GDM1 (cell line): ENCODE measurements at places on chromosomes 16 and 17.
A peak's percentile ranks its signal among the peaks of the same experiment; 100 is the strongest.

GRCh38 chr17:47857551-47858455, 6.8 kb upstream of the SP6 start:
- DNase-seq: peak; percentile 45

GRCh38 chr16:4506450-4506849, 30.3 kb downstream of the HMOX2 start:
- peak; percentile 68 for DNase-seq

- no peak for DNase-seq
These were observed 725 bp upstream of the MT2A start for GRCh38 chr16:56607675-56608042.

- DNase-seq: no peak
These were observed 15.7 kb upstream of the XYLT2 start for GRCh38 chr17:50330151-50330775.

DNA sequence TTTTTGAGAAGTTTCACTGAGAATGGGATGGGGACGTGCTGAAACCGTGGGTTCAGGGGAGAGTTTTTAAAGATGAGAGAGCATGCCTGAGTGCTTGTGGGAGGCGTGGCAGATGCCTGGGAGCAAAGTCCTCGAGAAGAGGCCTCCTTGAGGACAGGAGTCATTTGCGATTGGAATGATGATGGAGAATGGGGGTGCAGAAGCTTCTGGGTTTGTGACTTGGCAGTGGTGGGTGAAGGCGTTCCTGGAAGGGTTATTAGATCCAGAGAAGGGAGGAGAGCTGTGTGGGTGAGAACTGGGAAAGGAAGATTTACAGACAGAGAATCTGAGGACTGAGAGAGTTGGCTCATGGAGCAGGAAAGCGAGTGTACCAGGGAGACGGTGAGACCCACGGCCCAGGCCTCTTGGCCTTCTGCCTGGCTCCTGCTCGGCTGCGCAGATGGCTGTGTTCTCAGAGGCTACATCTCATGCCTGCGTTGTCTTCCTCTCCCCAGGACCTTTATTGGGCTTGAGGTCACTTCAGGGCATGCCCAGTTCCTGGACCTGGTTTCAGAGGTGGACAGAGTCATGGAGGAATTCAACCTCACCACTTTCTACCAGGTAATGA, 8.6 kb upstream of the MMP15 start:
- no peak for DNase-seq

DNA sequence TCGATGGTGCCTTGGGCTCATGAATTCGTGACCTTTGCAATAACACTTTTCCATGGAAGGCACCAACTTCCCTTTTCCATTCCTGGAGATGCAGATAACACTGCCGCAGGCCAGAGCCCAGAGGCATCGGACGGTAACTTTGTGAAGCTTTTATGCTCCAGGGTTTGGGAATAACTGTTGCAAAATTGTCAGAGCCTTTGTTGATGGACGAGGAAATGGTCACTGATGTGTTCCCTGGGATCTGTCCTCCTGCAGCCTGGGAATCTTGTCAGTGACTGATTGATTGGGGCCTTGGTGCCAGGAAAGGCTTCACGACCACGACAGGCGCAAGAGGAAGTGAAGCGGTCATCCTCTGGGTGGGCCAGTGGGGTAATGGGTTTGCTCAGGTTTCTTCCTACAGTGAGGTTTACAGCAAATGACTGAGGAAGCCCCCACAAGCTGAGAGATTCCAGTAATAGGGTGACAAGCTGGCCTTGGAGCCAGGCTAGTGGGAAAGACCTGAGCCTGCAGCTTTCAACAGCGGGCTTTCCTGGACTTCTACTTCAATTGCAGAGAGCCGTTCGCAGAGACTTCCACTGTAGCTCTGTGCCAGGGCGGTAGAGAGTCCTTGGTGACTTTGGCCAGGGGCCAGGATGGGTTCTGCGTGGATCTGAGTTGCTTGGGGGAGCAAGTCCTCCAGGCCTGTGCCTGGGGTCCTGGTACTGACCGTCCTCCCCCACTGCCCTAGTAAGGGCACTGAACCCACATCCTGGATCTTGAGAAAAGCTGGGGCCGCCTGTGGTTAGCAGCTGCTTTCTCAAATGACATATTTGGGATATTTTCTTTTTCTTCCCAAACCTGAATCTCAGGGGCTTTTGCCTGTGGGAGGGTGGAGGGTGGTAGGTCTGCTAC, 37.6 kb downstream of the PGS1 start:
- no peak for DNase-seq

GRCh38 chr16:58882292-58882691, 148.2 kb upstream of the GOT2 start:
- peak; percentile 58 for DNase-seq

GRCh38 chr17:40735016-40735415, 20.1 kb downstream of the KRT25 start:
- no peak for DNase-seq

DNA sequence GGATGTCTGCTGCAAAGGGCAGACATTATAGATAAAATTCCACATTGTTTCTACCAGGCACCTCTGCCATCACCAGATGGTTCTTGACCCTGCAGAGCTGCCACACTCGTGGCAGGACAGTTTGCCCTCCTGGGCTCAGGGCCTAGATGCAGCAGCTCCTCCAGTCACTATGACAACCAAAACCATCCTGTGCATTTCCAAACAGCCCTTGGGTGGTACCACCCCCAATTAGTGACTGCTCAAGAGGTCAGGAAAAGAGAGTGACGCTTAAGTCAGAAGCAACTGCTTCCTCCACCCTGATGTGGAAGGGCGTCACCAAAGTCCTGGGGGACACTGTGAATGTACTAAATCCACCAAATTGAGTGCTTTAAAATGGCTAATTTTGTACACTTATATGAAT, 109.2 kb downstream of the C16orf95 start:
- no peak for DNase-seq

GRCh38 chr17:53749178-53749577, 73.5 kb upstream of the KIF2B start:
- DNase-seq: no peak

DNA sequence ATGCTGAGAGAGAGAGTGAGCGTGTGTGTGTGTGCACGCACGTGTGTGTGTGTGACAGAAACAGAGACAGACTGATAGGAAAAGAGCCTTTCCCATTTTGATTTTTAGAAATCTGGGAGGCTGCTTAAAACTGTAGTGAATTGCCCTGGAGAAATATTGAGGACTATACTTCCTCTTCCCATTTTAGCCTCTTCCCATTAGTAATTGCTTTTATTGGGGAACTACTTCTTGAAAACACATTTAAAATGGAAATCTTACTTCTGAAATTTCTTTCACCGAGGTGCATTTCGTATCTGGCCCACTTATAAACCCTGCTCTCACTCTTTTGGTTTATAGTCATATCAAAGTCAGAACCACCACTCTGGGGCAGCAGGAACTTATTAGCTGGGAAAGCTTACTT, 47.1 kb downstream of the NUP93 start:
- DNase-seq: no peak
